Lower lobe of right lung (tissue), 2 donors: ENCODE measurements at places on chromosomes 5 and 9.

GRCh38 chr5:174943785-174944184 is 219.4 kb downstream of the MSX2 start:
- no peak for DNase-seq

DNA sequence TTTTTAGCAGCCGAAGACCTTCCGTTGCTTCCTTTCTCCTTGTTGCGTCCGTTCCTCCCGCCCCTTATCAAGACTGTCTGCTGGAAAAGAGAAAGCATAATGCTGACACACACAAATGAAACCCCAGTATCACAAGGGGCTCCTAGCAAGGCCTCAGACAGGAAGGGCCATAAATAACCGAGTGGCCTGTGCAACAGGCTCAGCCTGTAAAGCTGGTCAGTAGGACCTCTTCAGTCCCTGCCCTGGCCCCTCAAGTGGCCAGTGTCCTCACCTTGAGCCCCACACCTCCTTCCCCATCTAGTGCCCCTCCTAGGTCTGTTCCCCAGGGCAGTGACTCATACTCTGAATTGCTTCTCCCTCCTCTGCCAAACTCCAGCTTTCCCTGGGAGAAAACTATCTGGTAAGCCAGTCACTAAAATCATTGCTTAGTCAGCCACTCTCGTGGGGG is 174.6 kb upstream of the IL12B start:
- peak; percentile 87 for DNase-seq

DNA sequence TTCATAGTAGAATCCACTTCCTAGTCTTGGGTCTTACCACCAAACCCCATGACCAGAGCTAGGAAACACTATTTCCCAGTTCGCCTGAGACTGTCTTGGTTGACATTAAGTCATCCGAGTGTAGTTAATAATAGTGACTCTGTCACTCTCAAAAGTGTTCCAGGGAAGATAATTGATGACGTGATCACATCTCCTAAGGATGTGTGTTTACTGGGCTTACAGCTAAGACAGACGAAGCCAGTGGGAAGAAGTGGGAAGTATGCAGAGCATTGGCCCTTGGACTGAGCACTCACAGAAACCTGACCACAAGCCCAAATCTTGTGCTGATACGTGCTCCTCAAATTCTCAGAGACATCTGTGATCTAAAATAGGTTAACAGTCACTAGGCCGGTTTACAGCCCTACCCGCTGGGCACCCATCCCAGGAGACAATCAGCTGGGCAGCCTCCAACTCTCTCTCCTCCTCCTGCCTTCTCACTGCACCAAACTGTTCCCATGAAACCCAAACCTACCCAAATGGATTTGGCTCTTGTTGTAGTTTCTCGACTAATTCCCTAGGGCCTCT is 316.6 kb downstream of the TLE1 start:
- no peak for DNase-seq

DNA sequence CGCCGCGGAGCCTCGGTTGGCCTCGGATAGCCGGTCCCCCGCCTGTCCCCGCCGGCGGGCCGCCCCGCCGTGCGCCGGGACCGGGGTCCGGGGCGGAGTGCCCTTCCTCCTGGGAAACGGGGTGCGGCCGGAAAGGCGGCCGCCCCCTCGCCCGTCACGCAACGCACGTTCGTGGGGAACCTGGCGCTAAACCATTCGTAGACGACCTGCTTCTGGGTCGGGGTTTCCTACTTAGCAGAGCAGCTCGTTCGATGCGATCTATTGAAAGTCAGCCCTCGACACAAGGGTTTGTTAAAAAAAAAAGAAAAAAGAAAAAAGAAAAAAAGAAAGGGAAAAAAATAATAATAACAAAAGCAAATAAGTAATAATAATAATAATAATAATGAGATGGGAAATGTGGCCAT is 112.8 kb downstream of the GCNT1 start:
- DNase-seq = peak; percentile 45

DNA sequence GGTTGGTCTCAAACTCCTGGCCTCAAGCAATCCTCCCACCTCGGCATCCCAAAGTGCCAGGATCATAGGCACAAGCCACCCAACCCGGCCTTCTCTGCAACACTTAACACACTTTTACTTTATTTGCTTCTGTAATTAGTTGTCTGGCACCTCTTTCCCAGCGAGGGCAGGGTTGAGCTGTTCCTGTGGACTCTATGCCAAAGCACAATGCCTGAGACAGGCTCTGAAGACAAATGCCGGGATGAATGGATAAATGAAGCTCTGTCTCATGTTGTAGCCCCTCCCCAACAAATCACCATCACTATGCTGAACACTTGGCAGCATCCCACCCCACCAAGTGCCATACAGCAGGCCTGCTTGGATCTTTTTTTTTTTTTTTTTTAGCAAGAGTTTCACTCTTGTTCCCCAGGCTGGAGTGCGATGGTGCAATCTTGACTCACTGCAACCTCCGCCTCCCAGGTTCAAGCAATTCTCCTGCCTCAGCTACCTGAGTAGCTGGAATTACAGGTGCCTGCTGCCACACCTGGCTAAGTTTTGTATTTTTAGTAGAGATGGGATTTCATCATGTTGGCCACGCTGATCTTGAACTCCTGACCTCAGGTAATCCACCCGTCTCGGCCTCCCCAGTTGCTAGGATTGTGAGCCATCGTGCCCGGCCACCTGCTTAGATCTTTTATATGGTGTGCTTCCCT is 21.3 kb downstream of the GPX3 start:
- peak; percentile 58 for DNase-seq

GRCh38 chr9:93598647-93599241 is 22.4 kb downstream of the PHF2 start:
- DNase-seq = no peak

GRCh38 chr5:1874771-1875220 is 7.9 kb downstream of the IRX4 start:
- no peak for DNase-seq

DNA sequence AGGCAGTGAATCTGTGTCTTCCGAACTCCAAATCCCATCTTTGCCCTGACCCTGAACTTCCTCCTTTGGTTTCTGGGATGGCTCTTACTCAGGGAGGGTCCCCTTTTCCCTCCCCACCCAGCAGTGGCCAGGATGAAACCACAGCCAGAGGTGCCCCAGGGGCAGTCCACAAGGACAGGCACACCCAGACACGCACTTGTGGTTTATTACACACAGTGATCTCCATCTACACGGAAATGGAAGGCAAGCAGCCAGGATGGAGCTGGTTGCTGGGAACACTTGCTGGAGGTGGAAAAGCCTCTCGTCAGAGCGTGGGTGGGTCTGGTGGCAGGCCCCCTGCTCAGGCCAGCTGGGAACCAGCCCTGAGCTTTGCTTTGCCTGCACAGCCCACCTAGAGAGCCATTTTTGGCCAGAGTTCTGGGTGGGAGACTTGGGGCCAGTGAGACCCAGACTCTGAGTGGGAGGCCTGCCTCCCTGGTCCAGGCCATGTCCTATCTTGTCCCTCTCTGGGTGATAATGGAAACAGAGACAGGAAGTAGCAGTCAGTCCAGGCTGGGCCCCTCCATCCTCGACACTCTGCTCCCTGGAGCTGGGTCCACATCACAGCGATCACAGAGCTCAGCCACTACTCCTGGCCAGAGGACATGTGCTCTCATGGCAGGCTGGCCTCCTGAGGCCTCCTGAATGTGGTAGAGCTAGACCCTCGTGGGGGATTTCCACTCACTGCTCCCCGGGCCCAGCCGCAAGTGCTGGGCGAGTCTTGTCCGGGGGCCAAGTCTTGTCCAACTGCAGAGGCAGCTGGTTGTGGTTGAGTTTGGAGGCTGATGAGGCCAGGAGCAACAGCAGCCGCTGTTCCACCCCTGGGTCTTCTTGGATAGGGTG is 5.1 kb upstream of the PHYKPL start:
- no peak for DNase-seq

DNA sequence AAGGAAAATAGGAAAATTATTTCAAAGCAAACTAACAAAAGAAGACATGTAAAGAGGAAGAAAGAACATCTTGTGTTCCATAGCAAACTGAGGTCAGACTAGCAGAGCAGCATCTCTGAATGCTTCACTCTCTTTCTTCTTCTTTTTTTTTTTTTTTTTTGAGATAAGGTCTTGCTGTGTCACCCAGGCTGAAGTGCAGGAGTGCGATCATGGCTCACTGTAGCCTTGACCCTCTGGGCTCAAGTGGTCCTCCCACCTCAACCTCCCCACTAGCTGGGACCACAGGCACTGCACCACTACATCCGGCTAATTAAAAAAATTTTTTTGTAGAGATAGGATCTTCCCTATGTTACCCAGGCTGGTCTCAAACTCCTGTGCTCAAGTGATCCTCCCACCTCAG is 36.6 kb downstream of the MELK start:
- DNase-seq = no peak

GRCh38 chr5:168987543-168988300 is 313.2 kb downstream of the SLIT3 start:
- DNase-seq = peak; percentile 68

- DNase-seq = no peak
Observed at GRCh38 chr5:54900984-54901725, 84.2 kb downstream of the ESM1 start.

- DNase-seq = no peak
Observed at GRCh38 chr5:67674159-67674655, 477.6 kb upstream of the CD180 start.

DNA sequence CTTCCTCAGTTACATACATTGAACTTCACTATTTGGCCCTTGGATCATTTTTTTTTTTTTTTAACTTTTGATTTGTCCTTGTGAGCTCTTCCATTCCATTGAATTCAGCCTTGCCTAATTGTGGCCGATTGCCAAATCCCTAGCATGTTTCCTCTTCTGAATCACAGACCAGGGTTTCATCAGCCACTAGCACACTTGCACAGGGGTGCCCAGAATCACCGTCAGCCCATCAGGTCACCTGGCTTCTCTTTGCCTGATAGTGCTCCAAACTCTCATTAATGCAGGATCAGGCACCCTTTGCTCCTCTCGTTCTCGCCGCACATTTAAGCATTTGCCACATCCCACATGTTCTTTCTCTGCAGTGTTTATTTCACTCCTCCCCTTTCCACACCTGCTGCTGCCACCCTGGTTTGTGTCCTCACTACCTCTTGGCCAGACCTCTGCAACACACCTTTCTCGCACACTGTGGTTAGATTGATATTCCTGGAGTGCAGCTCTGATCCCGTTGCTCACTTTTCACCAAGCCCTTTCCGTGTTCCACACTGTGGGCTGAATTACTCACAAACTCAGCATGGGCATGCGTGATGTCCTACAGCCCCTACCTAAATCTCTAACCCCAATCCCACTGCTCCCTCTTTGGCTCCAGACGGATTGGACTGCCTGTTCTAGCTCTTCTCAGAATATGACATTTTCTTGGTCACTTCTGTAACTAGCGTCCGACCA is 9.8 kb downstream of the PIK3R1 start:
- DNase-seq = no peak

- no peak for DNase-seq
Observed at GRCh38 chr9:114176624-114177291, 21.4 kb downstream of the COL27A1 start.

DNA sequence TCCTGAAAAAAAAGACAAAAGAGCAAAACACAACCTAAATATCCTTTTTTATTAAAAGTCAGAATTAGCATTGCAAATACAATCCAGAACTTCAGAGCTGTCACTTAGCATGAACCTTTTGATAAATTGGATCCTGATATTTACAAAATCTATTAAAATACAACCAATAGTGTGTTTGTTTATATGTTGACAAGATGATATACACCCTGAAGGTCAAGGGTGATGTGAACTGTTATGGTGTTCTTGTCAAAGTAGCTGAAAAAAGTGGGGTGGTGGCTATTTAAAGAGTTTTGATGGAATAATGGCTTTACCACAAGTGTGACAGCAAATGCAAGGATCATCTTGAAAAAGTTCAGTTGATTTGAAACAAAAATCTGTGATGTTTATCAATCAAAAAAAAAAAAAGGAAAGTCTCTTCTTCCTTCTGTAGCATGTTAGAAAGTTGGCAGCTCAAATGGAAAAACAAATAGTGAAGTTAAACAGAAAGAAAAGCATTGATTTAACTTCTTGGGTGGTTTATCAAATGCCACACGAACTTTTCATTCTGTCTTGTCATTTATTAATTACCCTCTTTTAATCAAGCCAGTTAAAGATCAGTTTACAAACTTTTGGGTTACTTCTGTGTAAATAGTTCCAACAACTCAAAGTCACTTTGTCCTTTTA is 44.5 kb downstream of the PRDM6 start:
- no peak for DNase-seq

GRCh38 chr5:163612358-163613149 is 107.1 kb downstream of the MAT2B start:
- DNase-seq = no peak

GRCh38 chr5:85140471-85140870 is 755.8 kb upstream of the EDIL3 start:
- DNase-seq = no peak

DNA sequence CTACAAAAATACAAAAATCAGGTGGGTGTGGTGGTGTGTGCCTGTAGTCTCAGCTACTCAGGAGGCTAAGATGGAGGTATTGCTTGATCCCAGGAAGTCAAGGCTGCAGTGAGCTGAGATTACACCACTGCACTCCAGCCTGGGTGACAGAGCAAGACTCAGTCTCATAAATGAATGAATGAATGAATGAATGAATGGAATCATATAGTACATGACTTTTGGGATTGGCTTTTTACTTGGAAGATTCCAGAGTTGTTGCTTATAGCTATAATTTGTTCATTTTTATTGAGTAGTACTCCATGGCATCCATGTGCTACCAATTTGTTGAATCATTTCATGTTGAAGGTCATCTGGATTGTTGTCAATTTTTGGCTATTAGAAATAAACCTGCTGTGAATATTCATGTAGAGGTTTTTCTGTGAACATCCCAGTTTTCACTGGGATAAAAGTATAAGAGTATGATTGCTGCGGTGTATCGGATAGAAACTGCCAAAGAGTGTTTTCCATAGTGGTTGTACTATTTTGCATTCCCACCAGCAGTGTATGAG is 19.9 kb downstream of the ERBIN start:
- DNase-seq = no peak

DNA sequence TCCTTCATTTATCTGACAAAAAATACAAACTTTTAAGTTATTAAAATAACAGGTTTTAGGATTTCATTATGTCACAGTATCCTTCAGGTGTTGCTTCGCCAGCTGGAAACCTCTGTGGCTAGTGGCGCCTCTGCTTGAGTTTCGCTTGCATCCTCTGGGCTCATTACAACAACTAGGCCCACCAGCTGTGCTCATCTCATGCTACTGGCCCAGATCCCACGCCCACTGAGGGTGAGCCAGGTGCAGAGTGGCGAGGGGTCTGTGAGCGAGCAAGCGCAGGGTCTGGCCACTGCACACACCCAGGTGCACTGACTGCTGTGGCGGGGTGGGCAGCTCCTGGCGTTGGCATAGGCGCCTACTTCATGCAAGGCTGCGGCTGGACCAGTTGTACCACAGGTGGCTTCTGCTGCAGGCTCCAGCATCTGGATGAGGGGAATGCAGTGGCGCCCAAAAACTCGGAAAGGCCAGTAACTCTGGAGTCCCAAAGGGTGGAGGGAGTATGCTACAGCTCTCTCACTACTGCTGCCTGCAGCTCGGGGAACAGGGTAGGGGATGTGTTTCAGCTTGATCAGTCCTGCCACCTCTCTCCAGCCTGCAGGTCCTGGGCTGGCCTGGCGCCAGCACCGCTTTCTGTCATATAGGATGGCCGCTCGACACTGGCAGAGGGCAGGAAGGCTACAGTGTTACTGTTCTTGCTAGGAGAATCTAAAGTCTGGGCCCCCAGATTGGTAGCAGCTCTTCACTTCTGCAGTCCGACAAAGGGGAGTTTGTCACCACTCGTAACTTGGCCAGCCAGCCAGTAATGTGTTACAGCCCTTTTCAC is 452.1 kb downstream of the TUSC1 start:
- DNase-seq = no peak

- DNase-seq = no peak
Observed at GRCh38 chr5:174828804-174829510, 104.6 kb downstream of the MSX2 start.

- DNase-seq = no peak
Observed at GRCh38 chr5:119400245-119400644, 44.4 kb downstream of the TNFAIP8 start.

- no peak for DNase-seq
Observed at GRCh38 chr5:103800741-103801495, 238.3 kb upstream of the NUDT12 start.
